Activated T-cell treated with anti-CD3 and anti-CD28 coated beads, Interleukin-2, amount 50 U/mL, for 24 hours (primary cell): ENCODE measurements at places on chromosomes 2 and 18.

DNA sequence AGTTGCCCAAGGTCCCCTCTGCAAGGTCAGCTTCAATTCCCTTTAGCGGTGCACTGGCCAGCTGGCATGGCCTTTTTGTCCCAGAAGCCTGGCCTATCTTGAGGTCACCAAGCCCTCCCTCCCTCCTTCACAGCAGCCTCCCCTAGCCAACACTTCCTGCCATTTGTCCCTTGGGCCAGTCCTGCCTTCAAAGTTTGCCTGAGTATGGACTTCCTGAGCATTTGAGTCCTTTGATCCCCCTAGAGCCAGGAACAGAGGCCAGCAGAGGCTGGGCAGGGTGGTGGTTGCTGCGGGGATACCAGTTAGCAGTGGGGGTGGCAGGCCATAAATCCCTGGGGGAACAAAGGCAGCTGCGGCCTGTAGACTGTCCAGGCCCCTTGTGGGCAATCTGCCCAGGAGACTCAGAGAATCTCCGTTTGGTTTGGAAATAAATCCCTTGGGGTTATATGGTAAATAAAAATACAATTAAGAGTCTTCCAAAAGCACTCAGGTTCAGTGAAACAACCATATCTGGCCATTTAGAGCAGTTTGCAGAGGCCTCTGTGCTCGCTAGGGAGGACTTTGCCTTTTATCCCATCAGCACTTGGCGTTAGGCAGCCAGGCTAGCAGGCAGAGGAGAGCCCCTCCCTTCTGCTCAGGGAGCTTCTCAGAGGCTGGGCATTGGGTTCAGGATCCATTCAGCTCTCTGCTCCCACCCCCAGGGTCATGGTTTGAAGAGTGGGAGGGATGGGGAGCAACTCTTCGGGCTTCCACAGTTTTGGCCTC is 3.1 kb upstream of the HES6 start:
- no peak for DNase-seq

DNA sequence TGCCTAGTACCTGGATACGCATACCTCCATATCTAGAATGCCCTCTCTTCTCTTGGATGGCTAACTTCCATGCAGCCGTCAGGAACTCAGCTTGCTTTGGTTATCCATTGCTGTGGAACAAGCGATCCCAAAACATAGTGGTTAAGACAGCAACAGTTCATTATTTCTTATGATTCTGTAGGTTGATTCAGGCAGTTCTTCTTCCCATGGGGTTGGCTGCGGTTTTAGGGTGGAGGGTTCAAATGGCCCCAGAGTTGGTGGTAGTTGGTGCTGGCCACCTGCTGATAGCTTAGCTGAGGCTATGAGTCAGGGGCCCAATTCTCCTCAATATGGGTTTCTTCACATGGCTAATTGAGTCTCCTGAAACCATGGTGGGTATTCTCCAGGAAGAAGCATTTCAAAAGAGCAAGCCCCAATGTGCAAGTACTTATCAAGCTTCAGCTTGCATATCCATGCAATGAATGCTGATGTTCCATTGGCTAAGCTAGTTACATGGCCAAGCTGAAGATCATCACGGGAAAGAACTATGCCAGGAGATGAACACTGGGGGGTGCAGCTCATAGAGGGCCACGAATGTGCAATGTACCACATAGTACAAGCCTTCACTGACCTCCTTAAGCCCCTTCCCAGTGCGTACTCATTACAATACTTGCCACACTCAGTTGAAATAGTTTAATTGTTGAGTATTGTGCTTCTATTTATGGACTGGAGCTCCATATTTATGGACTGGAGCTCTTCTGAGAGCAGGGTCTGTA is 10.0 kb upstream of the RHOB start:
- no peak for DNase-seq

- no peak for DNase-seq
These were observed 94.6 kb downstream of the NYAP2 start for GRCh38 chr2:225494100-225494459.

GRCh38 chr2:57850415-57851130 is 196.0 kb upstream of the VRK2 start:
- no peak for DNase-seq

GRCh38 chr2:58866040-58866439 is 624.9 kb upstream of the FANCL start:
- DNase-seq, result no peak

GRCh38 chr18:70641156-70641775 is 352.4 kb downstream of the SOCS6 start:
- DNase-seq, result no peak

DNA sequence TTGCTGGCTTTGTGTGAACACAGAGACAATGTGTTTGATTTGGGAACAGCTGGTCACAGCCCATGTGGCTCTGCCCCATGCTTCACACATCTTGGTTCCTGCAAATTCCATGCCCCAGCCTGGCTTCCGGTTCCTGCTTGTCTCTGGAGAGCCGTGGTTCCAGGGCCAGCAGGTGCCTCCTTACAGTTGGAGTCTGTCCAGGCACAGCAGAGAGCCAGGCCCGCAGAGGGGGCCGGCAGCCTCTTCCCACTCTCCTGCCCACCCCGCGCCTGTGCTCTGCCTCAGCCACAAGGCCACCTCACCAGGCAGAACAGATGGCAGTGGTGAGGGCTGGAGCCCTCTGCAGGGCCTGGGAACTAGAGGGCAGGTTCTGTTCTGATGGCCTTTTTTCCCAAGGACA is 81.5 kb downstream of the LDLRAD4 start:
- no peak for DNase-seq

- DNase-seq, result no peak
These were observed 179.3 kb downstream of the GLI2 start for GRCh38 chr2:120914839-120915521.

DNA sequence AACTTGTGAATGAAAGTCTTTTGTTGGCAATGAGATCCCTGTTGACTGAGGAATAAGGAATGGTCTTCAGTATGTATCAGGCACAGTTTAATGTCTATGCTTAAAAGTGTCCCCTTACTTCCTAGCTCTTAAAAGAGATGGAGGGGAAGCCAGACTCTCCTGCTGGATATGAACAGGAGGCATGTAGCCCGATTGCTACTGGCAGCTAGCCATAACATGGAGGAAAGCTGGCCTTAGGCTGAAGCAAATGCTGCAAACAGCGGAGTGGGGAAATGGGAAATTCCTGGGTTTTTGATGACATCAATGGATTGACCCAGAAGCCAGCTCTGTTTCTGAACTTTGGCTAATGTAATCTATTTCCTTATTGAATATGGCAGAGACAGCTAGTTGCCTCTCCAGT is 266.1 kb downstream of the SLC4A3 start:
- no peak for DNase-seq

DNA sequence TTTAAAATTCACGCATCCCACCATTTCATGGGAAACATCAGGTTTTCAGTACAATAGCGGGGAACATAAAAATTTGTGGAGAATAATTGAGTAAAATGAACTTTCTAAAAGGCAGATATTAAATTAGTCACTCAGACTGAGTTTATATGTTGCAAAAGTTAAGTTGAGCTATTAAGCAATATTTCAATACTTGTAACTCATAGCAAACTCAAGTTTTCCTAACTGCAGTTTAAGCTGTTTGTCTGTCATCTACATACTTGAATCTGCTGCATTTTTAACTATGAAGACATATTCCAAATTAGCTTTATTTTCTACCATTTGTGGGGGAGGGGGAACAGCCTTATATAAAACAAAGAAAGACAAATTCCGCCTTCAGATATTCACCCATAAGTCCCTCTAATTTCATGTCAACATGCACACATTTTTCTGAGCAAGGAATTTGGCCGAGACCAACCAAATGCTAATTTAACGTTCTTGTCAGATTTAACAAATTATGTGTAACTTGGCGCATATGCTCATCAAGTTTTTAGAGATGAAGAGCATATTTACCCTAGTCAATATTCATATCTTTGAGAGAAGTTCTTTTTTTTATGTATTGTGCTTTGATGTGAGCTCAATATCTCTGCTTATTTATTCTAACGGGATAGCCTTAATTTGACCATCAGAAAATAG is 462.9 kb downstream of the TXNL1 start:
- DNase-seq, result no peak

- DNase-seq, result peak; percentile 54
These were observed 24.7 kb upstream of the TOGARAM2 start for GRCh38 chr2:28956415-28956826.

- DNase-seq, result no peak
These were observed 70.5 kb upstream of the DLX2 start for GRCh38 chr2:172173174-172173706.

DNA sequence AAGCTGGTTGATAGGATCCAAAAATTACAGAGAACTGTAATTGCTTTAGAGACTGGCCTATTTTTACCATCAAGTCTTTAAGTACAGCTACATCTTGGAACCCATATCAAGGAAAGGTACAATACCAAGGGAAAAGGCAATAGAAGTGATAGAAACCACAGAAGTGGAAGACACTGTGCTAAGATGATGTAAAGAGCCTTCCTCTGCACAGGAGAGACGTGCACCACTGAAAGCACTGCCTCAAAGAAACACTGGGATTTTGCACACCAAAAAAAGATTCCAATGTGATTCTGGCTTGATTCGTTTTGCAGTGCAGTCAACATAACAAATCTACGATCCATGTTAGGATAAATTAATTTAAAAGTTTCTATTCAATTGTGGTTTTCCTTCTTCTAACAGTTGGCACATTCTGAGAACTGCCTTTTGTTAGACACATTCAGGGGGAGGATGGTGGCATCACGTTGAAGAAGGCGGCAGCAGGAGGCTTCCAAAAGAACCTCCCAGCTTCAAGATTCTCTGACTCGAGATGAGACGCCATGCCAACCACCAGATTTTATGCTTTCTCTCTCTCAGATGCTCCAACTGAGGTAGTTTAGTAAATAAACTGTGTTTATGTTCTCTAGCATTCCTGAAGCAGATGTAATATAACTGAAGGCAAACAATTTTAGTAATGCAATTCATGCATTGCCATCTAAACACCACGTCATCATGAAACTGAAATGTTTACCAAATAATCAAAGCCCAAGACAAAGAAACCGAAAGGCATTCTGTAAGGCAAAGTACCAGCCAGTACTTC is 102.9 kb downstream of the BCL2 start:
- DNase-seq, result no peak

DNA sequence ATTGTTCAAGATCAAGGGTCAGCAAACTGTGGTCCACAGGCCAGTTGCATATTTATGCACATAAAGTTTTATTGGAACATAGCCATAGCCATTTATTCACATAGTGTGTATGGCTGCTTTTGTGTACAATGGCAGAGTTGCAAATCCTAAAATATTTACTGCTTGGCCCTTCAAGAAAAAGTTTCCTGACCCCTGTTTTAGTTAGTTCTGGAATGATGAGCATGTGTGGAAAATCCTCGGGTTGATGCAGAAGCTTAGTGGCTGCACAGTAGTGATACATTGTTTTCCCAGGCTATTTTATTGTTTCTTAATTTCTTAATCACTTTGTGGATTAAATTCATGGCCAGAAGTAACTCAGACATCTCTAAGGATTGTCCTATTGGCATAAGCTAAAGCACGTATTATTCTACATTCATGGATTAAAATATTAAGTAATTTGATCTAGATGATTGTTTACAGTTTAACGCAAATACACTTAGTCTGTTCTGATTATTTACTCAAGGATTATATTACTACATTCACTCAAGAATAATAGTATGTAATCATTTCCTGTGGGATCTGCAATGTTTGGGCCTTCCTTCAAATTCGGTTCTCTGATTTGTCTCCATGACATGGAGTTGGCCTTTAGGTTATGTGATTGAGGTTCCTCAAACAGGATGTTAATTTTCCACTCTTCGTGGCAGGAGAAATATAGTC is 165.5 kb downstream of the TMEM247 start:
- no peak for DNase-seq

DNA sequence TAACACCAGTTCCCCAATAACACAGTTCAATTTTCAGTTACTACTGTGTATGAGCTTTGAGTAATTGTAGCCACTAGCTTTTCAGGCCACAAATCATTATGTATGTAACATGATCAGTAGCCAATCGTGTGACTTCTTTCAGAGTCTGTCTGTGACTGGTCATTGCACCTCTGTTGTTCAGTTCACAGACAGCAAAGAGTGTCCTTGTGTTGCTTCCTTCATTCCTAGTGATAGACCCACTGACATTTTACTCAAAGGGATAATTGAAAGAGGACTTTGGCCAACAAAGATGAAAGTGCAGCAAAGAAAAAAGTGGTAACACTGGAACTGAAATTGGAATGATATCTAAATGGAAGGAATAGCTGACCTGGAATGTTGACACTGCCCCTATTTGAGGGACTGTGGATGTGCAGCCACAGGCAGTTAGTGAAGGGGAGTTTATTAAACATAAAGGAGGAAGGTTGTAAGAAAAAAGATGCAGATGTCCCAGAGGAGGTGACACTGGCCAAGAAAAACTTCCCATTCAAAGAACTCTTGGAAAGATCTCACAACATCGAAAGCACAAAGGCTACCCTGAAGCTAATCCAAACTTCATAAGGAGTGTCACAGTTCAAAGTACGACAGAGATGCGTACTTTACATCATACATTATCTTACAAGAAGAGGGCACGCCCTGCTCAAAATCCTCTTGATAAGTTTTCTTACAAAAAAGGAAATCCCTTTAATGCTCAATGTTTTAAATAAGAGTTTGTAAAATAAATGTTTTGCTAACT is 19.3 kb downstream of the TTC39C start:
- DNase-seq, result no peak

DNA sequence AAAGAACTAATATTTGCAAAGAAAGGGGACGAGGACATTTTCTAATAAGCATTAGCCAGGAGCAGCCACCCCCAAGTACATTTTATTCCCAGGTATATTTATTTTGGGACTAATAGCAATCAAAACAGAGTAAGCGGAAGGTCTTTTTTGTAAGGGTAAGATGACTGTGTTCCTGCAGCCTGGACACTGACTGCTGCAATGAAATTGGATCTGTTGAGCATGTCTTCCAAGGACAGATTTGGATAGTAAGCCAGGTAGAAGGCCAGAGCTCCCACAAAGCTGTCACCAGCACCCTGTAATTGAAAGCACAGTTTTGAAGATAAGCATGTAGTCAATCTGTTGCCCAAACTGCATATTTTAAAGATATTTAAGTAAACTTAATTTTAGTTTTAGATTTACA is 10.0 kb downstream of the MRPL33 start:
- no peak for DNase-seq

- no peak for DNase-seq
These were observed 253.4 kb downstream of the ASXL3 start for GRCh38 chr18:33831424-33831823.

- no peak for DNase-seq
These were observed 2.3 kb upstream of the ARHGAP25 start for GRCh38 chr2:68732036-68732932.

GRCh38 chr2:59932341-59932740 is 621.1 kb downstream of the BCL11A start:
- DNase-seq, result no peak
